NCI-H345 (cell line): ENCODE measurements at places on chromosomes 5 and 9.

DNA sequence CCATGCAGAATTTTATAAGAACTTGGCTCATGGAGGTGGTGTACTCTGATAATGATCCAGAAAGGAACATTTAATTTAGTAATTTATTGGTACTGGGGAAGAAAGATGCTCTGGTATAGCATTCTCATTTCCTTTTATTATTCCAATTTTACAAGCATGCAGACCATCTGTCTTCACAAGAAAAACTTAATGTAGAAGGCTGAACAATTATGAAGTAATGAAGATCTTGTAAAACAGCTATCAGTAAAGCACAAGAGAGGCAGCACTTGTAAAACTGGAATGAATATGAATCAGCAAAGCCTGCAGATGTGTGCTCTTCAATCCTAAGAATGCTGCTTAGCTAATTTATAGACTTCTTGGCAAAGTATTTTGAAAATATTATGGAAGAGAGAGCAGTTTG lies 300.0 kb downstream of the YTHDC2 start:
- no peak for DNase-seq

- DNase-seq = peak; percentile 11
Observed at GRCh38 chr9:18923167-18923566, 109.8 kb downstream of the SAXO1 start.

- no peak for DNase-seq
Observed at GRCh38 chr5:78953092-78953800, 31.9 kb downstream of the ARSB start.

- DNase-seq = no peak
Observed at GRCh38 chr9:77735494-77735893, 87.4 kb upstream of the GNA14 start.

GRCh38 chr9:94554439-94555331 lies at the start of gene PCAT7:
Gene PCAT7, plus strand, starts transcription at chr9:94555083.
- peak; percentile 76 for DNase-seq

GRCh38 chr5:127995556-127995955 lies 88.0 kb upstream of the SLC12A2 start:
- no peak for DNase-seq

- DNase-seq = no peak
Observed at GRCh38 chr5:116922532-116922931, 347.9 kb upstream of the SEMA6A start.
